ENCODE measurements at places on chromosomes 5 and 9.

DNA sequence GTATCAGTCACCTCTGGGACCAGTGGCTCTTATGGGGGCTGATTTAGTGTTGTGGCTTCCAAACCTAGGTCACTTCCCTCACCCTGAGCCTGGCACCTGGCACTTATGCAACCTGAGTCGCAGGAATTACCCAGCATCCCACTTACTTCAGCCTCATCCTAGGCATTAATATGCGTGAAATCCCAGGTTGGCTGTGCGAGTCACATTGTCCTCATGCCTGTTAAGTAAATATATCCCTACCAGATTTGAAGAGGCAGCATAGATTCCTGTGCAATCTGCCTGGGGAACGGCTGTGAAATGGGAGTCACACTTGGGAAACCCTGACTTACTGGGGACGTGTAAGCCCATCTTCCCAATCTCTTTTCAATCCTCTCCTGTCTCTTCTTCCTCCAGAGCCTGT, 42.7 kb upstream of the AKNA start:
- DNase-seq, result no peak

DNA sequence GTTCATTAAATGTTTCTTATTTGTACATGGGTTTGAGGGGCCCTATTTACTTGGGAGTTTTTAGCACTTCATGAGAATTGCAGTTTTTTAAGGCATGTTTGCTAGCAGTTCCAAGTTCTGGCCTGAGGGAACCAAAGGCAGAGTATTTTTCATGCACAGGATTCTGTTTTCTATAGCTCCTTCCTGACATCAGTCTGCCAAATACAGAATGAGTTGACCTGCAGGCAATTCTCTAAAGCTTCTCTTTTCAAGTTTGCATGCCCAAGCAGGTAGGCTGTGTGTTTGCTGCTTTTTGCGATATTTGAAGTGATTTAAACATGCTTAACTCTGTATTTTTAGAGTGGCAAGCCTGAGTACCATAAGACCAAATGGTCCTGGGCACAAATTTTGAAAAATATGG, 75.8 kb downstream of the AOPEP start:
- DNase-seq, result no peak

GRCh38 chr5:106397700-106398099, 1273.0 kb downstream of the EFNA5 start:
- no peak for DNase-seq

DNA sequence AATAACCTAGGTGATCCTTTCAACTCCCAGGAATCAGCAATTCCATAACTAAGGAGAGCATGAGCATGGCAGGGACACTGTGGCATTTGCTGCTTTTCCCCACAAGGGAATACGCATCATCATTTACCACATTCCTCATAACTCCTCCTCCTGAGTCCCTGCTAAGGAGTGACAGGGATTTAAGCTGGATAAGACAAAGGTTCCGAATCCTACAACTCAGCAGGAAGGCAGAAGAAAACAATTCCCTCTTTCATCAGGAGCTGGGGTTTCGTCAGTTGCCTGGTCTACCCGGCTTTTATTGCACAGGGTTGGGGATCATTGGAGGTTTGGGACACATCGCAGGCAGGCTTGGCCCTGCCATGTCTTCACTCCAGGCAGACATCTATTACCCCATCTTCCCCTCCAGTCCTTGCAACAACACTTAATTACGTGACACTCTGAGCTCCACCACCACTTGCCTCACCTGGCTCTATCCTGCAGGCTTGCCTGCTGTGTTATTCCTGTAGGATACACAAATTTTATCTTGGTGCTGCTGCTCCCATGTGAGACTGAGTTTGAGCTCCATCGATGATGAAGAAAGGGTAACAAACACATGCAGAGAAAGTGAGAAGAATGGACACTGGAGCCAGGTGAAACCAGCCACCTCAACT, 563.0 kb upstream of the KLF4 start:
- no peak for DNase-seq

- no peak for DNase-seq
Measured at GRCh38 chr9:79665931-79666330, 94.2 kb downstream of the TLE4 start.

All from NCI-H2081 (cell line).